ENCODE measurements at places on chromosomes 2 and 18.
A peak's percentile ranks its signal among the peaks of the same experiment; 100 is the strongest.

DNA sequence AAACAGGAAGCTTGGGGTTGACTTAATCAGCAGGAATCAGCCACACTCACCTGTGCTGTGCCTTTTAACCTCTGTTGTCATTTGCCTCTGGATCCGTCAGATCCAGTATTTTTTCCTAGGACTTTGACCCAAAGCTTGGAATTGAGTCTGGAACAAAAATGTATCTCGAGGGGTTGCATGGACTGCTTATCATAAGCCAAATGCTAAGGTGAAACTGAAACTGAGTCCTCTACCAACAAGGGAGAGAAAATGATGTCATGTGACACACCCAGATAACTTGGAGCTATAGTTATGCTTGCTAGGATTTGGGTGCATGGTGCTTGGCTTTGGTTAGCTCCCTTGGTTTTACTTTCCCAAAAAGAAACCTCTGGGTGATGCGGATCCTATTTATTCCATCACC lies 2158.6 kb upstream of the PIK3C3 start:
- no peak for DNase-seq

- no peak for DNase-seq
Measured at GRCh38 chr2:234794866-234795265, 157.0 kb upstream of the SH3BP4 start.

GRCh38 chr2:73716543-73717250 lies 20.4 kb downstream of the TPRKB start:
- DNase-seq, result no peak

DNA sequence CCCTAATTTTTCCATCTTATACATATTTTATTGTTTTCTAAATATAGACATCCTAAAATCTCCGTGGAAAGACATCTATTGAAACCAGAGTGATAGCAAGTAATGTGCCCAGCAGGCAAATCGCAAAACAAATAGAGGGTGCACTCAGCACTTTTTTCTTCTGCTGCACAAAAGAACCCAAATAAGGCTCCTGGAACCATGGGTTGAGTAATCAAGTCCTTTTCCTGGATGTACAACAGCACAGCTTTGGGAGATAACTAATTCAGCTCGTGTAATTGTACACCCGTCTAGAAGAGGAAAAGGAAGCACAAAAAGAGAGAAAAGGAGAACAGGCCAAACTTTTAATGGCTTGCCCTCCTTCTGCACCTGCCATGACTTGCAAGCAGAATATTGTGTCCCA lies 126.9 kb upstream of the TLK1 start:
- DNase-seq, result no peak

DNA sequence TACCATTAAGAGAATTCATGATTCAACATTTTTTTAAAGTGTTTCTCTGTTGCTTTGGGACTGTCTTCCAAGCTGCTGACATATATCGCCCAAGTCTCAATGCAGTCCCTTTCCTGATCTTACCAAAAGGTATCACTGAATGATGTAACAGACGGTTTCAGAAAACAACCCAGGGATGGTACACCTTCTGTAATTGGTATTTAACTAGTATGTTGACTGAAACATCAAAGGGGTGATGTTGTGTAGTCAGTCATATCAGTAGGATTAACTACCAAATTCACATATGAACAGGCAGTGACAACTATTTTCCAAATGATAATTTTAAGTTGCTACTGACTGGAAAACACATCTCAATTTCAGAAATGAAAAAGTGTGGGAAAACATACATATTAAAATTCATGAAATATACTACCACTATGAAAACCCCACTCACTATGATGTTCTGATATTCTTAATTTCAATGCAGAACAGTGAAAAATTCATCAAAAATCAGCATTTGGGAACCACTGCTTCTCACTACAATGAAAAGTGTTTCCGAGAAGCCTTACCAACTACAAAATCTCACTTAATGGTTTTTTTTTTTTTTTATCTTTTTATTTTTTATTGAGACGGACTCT lies 59.8 kb downstream of the MEMO1 start:
- DNase-seq, result no peak

- DNase-seq, result no peak
Measured at GRCh38 chr2:219467736-219468075, 31.0 kb upstream of the GMPPA start.

DNA sequence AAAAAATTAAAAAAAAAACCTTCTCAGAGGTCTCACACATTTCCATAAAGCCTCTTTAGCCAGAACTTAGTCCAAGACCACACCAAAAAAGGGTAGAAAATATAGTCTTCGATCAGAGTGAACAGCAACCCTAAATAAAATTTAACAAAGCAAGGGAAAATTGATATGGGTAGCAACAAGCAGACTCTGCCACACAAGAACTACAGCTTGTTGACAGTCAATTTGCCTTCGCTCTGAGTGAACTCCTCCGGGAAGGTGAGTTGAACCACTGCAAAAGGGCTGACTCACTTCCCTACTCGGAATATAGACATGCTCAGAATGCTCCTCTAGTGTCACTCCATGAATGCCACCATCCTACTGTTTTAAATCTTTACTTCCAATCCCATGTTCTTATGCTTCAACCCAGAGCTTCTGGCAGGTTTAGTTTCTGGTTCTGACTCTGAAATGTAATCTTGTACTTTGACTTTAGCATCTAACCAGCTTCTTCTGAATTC lies 24.1 kb downstream of the GAD1 start:
- DNase-seq, result no peak

- no peak for DNase-seq
Measured at GRCh38 chr2:226790011-226790410, 9.6 kb downstream of the IRS1 start.

DNA sequence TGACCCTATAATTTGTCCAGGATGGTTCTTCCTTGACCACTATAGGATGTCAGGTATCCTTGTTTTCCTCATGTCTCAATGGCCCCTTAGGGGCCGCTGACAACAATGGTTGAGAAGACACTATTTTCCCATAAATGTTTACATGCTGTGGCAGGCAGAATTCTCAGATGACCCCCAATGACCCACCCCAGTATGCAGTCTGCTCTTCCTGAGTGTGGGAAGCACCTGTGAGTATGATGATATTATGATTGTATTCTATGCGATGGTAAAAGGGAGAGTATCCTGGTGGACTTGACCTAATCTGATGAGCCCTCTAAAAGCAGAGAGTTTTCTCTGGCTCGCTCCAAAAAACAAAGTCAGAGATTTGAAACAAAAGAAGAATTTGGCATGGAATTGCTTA lies 123.1 kb upstream of the DLX2 start:
- no peak for DNase-seq

DNA sequence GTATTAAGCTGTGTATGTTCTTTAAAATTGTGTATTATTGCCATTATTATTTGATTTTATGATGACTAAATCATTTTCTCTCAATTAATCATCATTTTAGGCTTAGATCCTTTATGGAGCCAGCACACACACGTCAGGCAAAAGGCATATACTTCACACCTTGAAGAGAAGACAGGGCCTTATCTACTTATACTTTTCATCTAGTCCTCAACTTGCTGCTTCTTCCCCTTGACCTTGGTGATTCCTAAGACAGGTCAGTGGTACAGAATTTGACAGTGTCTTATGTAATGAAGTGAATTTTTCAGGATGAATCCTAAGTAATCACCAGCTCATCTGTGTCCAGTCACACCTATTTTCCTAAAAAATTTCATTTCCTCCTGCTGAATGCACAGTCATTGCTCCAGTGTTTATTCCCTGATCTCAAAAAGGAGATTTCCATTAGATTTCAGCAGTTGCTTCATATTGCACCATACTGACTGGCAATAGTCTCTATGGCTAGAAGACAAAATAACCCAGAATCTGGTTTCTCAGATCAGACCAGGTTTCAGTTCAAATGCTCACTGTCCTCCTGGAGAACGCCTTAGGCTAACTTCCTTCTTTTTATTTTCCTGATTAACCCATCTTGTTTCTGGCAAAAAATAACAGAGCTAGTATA lies 235.7 kb downstream of the PTH2R start:
- no peak for DNase-seq

DNA sequence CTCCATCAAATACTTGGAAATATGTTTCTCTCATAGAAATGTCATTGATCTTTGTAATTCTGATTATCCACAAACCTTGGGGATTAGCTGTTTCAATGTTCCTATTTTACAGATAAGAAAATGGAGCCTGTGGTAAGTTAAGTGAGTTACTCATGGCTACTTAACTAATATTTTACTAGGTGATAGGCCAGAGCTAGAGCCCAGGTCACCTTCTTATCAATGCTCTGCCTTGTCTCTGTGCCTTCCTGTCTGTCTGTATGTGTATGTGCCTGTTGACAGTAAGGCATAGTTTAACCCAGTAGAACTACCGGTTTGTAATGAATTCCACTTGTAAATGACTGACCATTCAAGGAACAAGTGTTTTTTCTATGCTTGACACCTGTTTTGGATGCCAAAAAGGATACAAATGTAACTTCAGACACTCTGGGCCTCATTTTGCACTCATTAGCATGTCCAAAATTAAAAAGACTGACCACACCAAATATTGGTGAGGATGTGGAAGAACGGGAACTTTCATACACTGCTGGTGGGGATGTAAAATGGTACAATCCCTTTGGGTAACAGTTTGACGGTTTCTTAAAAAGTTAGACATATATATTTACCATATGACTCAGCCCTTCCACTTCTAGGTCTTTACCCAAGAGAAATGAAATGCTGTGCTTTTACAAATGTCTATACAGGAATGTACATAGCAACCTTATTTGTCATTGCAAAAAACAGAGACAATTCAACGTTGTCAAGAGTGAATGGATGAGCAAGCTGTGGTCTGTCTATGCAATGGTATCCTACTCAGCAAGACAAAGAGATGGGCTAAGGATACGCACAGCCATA lies 19.6 kb upstream of the IL1A start:
- no peak for DNase-seq

DNA sequence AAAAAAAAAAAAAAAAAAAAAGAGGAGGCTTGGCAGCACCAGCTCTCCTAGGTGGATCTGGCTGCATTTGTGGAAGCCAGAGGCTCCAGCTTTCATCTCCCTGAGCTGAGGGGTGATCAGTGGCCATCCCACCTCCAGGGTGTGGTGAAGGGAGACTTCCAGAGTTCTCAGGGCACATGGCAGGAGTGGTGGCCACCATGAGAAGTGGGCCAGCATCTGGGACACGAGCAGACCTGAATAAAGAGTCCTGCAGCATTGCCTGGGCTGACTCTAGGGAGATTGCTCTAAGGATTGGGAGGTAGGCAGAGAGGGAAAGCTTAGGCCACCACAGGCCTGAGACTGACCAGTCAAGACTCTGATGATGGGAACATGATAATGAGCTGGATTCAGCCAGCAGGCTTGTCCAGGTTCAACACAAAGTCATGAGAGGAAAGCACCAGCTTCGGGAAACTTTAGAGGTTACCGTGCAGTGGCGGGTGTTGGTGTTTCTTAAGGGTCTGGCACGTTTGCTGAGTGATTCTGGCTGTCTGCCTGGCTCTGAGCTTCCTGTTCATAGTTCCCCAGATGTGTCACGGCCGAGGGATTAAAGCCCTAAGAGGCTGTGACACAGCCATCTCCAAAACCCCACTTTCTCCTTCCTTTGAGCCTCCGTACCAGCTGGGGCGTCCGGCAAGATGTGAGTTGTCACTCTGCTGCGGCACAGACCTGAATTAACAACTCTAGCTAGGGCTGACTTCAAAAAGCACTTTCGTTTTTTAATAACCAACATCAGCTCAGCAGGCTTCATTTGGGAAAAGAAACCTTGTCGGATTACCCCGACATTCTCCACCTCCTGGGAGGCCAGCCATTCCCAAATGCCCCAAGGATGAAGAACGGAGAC lies 38.3 kb upstream of the IL1R1 start:
- peak; percentile 3 for DNase-seq

GRCh38 chr2:132497591-132497990 lies 81.0 kb downstream of the GPR39 start:
- DNase-seq, result no peak

DNA sequence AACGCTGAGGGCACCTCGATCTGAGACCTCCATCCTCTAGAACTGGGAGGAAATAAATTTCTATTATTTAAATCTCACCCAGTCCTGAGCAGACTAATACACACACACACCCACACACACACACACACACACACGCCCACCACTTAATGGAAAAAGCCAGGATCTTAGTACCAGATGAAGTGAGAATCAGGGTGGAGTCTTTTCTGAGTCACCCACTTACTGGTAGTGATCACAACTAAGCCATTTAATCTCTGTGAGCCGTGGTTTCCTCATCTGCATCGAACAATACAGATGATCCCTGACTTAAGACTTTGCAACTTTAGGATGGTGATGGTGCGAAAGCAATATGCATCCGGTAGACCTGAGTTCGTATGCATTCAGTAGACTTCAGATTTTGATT lies 18.6 kb downstream of the THNSL2 start:
- no peak for DNase-seq
